ENCODE measurements at places on chromosomes 11 and 22. TPM values are rescaled to one million over a fixed set of nuclear protein-coding genes. Genes with fewer than 3 reads are reported as not detected.

The RFPL3 gene
- not detected for polyA plus RNA-seq

The DPP3 gene
- polyA plus RNA-seq = 26.8 TPM

The CREB3L1 gene
- polyA plus RNA-seq = 20.0 TPM

The RAG2 gene
- not detected for polyA plus RNA-seq

The SUSD2 gene
- polyA plus RNA-seq = 8.3 TPM

The DEPDC7 gene
- 1.3 TPM for polyA plus RNA-seq

GRCh38 chr22:17842386-17842785, 68.1 kb upstream of the BID start:
- DNase-seq = no peak

GRCh38 chr11:31620434-31620833, 110.9 kb downstream of the ELP4 start:
- DNase-seq = no peak

GRCh38 chr11:76147106-76147740, 59.1 kb downstream of the WNT11 start:
- DNase-seq = no peak

DNA sequence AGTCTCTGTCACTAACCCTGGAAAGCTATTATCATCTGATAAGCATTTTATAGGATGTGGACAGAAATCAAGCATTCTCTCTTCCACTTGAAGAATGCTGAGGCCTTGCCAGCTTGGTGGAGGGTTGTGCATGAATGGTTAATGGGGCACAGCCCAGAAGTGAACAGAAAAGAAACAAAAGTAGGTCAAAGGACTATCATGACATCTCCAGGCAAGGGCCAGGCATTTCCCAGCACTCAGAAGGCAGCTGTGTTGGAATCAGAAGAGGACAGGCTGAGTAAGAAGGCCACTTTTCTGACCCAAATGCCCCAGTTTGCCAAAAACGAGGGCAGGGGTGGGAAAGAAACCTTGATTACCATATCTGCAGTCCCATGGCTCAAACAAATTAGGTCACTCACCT, 12.4 kb downstream of the TENM4 start:
- no peak for DNase-seq

GRCh38 chr11:64722141-64723065, 594 bp downstream of the NRXN2 start:
- DNase-seq = no peak

- DNase-seq = no peak
Measured at GRCh38 chr22:20246368-20247009, 21.6 kb downstream of the RTN4R start.

- DNase-seq = no peak
Measured at GRCh38 chr11:2790568-2790921, 90.8 kb upstream of the KCNQ1OT1 start.

GRCh38 chr11:31655483-31655882, 145.9 kb downstream of the ELP4 start:
- no peak for DNase-seq

All from urinary bladder (tissue), 4 donors.